Activated naive CD4-positive, alpha-beta T cell treated with anti-CD3 and anti-CD28 coated beads, Interleukin-2, amount 50 U/mL, for 72 hours (primary cell): ENCODE measurements at places on chromosomes 12 and 14.

GRCh38 chr12:29224572-29224971 lies 75.5 kb downstream of the FAR2 start:
- no peak for DNase-seq

DNA sequence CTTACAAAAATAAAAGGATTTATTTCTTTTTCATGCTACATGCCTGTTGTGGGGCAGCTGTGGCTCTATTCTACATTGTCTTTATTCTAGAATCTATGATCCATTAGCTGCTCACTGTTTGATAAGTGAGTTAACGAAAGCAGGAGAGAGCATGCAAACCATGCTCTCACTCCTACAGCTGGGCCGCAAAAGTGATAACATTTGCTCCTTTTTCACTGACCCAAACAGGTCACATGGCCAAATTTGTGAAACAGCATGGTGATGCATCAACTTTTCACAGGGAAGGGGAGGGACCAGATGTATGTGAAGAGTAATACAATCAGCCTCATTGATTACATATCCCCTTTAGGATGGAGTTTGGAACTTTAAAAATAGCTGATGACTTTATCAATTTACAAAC lies 456.9 kb upstream of the SYT1 start:
- DNase-seq, result no peak

- no peak for DNase-seq
These were observed 22.3 kb upstream of the TC2N start for GRCh38 chr14:91889477-91890211.

- DNase-seq, result no peak
These were observed 57.3 kb downstream of the PLEKHG3 start for GRCh38 chr14:64761441-64762043.

GRCh38 chr12:112134731-112135130 lies 9.4 kb downstream of the TRAFD1 start:
- no peak for DNase-seq

DNA sequence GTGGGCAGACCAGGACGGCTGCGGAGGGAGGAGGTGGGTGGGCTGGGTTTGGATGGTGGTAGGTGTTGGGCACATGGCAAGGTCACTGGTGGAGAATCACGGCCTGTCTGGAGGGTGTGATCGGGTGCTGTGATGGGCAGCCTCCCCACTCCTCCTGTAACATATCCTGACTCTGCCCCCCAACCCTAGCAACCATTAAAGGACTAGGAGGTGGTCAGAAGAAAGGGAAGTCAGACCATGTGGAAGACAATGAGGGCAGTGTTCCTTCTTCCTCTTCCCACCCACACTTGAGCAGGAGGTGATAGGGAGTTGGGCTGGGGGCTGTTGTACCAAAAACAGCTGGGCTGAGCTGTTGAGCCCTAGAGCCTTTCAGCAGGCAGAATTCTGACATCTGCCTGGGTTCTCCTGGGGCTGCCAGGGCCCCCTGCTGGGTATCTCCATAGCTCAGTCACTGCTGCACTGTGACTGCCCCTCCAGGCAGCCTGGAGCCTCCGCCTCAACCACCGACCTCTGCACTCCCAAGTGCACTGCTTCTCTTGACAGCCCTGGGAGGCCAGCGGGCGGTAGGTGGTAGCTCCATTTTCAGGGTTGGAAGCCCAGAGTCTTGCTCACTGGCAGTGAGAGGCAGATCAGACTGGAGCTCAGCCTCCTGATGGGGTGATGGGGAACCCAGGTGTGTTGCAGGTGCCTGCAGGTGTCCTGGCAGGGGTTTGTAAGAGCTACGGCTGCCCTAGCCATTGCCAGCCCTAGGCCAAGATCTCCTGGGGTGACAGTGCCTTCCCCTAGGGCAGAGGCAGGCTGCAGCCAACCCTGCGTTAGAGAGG lies 15.4 kb downstream of the VASH1 start:
- no peak for DNase-seq

DNA sequence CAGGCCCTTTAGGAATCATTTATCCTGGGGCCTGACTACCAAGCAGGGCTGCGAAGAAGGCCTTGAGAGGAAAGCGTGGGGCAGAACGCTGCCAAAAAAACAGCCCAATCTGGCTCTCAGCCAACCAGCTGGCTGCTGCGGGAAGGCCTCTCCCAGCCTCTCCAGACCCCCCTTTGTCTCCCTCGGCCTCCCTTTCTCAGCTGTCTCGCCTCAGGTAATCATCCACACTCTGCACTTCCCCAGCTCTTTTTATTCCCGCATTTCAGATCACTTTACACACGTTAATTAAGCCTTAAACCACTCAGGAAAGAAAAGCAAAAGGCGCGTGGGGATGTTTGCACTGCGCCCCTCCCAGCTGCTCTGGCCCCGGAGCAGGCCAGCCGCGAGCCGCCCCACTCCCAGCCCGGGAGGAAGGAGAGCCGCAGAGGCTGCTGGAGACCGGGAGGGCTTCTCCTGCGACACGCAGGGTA lies 208.2 kb upstream of the FOXN3 start:
- DNase-seq, result no peak

GRCh38 chr12:63930971-63931370 lies 86.5 kb downstream of the SRGAP1 start:
- no peak for DNase-seq

GRCh38 chr14:59482541-59483331 lies 1.5 kb downstream of the L3HYPDH start:
- no peak for DNase-seq

GRCh38 chr12:121334513-121335343 lies 17.5 kb downstream of the ANAPC5 start:
- DNase-seq, result peak; percentile 24

DNA sequence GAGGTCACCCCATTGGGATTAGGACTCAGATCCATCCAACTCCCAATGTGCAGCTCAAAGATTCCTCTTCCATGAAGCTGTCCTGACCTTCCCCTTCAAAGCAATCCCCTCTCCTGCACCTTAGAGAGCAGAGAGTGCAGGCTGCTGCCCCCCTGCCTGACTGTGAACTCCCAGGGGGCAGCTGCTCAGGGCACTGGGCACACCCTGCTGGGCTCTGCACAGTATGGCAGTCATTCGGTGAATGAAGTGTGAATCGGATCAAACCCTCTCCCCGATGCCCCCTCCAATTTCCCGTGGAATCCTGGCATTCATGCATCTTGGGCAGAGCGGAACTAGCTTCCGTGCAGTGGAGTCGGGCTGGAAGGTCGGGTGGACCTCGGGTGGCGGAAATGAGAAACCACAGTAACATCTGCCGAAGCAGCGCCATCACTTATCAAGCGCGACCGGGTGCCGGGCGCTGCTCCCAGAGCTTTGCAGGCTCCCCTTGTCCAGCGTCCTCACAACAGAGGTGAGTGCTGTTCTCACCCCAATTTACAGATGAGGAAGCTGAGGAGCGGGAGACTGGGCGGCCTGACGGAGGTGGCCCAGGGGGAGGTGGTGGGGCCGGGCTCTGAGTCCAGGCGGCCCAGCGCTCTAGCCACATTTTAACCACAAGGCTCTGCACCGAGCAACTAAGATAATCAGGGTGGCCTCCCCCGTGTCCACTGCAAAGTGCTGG lies 14.7 kb downstream of the GALNT9 start:
- DNase-seq, result no peak

DNA sequence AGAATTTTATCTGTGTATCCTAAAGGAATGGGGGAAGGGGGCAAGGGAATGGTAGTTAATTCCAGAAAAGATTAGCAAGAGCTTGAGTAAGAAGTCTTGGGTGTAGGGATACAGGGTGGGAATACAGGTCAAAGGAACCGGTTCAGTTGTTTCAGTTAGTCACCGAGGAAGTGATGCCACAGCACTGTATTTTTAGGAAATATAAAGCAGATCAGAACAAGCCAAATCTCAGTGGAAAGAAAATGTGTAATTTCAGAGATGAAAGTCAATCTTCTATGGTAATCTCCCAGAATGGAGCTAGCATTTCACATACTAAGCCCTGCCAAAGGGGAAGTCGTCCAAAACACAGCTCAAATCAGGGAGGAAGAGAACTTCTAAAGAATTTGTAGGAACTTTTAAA lies 4.7 kb upstream of the TUBA1C start:
- no peak for DNase-seq
